Stimulated activated CD8-positive, alpha-beta memory T cell treated with anti-CD3 and anti-CD28 coated beads, Interleukin-7, amount 100 ng/mL, for 24 hours (primary cell): ENCODE measurements at places on chromosomes 1 and 21.

DNA sequence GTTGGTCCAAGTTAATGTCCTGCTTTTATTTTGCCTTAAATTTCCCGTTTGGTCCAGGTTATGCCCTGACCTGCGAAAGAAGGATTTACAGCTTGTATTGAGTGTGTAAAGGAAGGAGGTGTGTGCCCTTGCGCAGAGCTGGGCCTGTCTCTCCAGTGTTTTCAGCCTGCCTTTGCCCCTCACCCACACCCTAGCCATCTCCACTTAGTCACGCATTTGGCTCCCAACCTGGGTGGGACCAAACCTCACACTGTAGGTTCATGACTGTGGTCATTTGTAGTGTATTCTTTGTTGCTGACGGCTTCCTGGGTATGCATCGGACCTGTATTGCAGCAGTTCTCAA is 572 bp upstream of the SRSF10 start:
- DNase-seq, result peak; percentile 29

DNA sequence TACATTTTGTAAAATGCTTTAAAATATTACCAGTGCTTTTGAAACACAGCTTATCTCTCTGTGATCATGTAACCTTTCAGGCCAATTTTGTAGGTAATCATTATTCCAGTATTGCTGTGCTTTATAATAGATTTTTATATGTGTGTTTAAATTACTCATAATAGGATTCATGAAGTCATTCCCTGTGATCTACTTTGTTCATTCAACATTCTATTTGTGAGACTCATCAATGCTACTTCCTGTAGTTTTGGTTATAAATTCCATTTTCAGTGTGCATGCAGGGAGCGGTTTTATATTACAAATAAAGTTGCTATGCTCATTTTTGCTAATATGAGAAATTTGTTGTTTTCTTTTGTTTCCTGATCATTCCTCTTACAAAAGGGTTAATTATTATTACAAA is 4.1 kb upstream of the OR2M5 start:
- no peak for DNase-seq

DNA sequence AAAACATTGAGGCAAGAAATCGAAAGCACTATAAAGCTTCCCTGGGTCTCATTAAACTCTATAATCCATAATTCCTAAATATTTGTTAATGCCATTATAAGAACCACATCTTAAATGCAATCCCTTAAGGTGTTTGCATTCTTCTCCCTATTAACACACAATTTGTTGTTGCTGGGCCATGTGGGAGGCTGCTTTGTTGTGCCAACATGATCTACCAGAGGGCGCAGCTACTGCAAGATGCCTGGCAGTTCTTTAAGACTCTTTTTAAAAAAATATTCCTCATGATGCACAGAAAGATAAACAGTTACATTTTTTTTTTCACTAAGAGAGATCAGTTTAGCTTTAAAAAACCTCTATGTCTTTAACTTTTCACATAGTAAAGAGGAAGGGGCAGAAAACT is 39.0 kb upstream of the BCAS2 start:
- no peak for DNase-seq

DNA sequence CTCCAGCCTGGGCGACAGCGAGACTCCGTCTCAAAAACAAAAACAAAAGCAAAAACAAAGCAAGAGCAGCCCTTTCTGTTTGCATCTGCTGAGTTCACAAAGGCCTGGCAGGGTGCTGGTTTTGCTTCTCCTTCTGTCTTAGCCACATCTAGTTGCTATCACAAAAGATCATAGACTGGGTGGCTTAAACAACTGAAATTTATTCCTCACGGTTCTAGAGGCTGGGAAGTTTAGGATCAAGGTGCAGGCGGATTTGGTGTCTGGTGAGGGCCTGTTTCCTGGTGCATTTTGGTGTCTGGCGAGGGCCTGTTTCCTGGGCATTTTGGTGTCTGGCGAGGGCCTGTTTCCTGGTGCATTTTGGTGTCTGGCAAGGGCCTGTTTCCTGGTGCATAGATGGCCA is 471.3 kb downstream of the CAMTA1 start:
- no peak for DNase-seq

GRCh38 chr1:116931016-116931918 is 21.6 kb downstream of the PTGFRN start:
- no peak for DNase-seq

DNA sequence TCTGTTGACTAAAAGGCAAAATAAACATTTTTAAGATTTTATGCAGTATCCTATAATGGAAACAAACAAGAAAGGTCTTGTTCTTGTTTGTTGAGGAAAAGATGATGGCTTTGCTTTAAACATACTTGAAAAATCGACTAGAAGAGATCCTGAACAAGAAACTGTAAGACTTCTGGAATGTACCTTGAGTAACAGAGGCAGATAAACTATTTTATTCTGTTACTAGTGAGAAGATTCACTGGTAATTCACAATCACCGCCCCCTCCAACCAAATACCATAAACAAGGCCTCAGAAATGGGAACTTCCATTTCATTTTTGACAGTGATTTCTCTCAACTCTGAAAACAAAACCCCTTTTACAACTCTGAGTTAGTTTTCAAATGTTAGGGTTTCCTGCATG is 18.1 kb downstream of the TSEN15 start:
- no peak for DNase-seq

DNA sequence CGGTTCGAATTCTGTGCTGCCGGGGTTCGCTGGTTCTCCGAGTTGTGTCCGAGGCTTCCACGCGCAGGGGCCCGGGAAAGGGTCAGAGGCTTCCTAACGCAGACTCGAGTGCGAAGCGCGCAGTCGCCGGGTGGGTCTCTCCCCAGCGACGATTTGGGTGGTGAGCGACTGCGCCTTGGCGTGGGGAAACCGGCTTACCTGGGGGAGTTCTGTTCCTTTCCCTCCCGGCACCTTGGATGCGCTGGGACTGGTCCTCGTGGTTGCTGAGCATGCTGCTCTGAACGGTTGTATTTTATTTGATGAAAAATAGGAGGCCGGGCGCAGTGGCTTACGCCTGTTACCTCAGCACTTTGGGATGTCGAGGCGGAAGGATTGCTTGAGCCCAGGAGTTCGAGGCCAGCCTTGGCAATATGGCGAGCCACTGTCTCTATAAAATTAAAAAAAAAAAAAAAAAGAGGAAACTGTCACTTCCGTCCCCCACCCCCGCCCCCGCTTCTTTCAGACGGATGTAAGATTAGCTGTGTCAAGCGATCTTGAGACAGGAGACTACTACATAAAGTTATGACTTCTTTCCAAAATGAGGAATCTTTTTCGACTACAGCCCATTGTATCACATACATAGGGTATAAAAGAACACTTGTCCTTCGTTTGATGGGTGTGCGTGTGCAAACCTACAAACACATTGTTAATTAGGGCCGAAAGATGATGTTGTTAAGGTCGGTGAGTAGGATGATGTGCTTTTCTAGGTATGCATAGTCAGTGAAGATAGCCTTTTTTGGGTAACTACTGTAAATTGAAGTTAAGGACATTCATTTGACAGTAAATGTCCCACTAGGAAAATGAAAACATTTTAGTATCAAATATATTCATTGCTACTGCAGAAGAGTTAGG is at the start of gene CCDC18:
CCDC18 (plus strand) TSS at position 2 of the 891 bp plus-strand sequence. CDS start 2,638 bp downstream, outside the sequence.
- no peak for DNase-seq

DNA sequence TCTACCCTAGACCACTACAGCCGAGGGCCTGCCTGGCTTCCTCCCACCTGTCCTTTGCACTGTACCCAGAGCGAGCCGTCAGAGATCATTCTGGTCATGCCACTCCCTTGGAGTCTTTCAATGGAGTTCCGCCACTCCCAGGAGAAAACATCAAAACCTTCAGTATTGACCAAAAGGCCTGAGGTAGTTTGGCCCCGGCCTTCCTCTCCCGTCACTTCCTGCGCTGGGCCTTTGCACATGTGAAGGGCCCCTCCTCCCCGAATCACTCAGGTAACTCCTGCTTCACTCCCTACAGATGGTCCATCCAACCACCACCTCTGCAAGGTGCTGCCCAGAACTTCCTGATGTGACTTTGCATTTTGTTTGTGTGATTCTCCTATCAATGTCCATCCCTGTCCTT is 26.6 kb downstream of the UBE2G2 start:
- no peak for DNase-seq

DNA sequence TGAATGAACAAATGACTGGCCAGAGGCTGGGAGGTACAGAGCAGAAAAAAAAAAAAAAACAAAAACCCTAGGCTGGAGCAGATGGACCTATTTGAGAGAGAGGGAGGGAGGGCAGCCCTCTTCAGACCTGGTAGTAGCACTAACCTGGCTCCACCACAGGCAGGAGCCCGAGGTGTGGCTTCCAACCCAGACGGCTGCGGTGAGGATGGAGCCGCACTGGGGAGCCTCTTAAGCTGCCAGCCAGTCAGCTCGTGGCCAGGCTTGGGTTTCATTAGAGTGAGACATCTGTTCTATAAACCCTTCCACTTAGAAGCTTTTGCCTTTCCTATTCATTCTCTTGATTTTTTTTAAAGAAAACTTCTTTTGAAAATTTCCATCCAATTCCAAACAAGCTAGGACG is 16.8 kb downstream of the LGR6 start:
- no peak for DNase-seq

DNA sequence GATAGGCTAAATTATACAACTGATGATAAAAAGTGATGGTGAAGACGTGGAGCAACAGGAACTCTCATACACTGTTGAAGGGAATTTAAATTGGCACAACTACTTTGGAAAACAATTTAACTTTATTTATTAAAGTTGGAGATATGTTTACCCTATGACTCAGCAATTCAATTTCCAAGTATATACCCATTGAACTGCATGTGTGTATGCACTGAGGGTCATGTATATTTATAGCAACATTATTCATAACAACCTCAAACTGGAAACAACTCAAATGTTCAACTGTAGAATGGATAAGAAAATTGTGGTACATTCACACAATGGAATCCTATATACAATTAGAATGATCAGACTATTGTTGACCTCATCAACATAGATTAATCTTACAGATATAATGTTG is 16.5 kb upstream of the BCAS2 start:
- no peak for DNase-seq

- DNase-seq, result no peak
Observed at GRCh38 chr1:29249170-29249691, 12.9 kb downstream of the PTPRU start.

DNA sequence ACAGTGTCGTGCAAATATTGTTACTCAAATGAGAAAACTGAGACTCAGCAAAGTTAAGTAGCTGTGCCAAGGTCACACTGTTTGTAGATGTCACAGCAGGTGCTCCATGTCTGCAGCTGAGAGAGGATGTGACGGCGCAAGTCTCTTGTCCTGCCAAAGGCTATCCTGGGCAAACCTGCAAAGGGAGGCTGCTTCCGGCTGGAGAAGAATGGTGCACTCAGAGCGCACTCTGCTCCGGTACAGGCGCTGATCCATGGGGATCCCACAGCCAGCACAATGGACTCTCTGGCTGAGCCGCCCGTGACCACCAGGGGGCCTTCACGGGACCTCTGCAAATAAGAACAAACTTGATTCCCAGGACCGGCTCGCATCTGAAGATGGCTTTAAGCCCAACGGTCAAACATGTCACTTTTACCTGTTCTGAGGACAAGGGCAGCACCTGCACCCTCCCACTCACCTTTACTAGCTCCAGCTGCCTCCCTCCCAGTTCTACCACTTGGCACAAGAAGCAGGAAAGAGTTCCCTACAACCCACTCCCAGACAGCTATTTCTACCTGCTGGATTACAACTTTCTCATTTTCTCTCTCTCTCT is 21.9 kb downstream of the RD3 start:
- peak; percentile 10 for DNase-seq
